ENCODE measurements at places on chromosomes 13 and 19. TPM values are rescaled to one million over a fixed set of nuclear protein-coding genes. Genes with fewer than 3 reads are reported as not detected.

DNA sequence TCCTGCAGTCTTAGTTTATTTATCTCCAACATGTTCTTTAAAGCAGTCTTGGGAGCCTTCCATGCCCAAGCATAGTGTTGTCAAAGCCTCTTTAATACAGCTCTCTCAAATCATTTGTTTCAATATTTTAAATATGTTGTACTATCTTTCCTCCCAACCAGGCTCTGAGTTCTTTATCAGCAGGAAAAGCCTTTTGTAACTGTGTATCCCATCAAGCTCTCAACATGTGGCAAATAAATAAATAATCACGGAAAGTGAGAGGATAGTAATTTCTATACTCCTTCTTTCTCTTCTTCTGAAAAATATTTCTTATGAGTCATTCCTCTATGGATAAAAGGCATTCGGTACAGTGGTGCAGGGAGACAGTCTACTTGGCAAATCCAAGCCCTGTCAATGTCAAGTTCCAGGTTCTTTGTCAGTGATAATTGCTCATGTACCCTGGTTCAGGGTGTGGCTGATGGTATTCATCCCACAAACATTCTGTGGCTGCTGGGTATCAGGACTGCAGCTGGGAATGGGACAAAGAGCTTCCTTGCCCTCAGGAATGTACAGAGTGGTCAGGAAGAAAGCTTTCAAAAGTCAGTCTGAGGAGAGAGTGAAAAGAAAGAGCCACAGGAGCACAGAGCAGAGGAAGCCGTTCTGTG, 384.3 kb downstream of the EFNB2 start:
- no peak for DNase-seq

- DNase-seq, result no peak
These were observed 42.4 kb downstream of the ADGRE3 start for GRCh38 chr19:14632286-14632685.

DNA sequence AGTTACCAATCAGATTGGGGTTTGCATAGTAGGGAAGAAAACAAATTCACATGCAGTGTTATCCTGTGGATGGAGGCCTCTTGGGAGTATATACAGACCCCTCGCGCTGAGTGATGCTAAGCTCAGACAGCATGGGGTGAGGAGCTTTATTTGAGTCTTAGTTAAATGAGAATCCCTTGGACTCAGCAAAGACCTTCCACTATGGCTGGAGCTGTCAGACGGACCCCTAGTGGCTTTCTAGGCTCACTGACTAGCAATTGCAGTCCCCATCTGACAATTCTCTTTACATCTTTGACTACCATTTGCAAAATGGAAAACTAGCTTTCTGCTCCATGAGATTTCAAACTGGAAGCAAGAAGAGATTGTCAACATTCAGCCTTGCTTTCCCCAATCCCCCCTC, 90.4 kb downstream of the STOML3 start:
- no peak for DNase-seq

DNA sequence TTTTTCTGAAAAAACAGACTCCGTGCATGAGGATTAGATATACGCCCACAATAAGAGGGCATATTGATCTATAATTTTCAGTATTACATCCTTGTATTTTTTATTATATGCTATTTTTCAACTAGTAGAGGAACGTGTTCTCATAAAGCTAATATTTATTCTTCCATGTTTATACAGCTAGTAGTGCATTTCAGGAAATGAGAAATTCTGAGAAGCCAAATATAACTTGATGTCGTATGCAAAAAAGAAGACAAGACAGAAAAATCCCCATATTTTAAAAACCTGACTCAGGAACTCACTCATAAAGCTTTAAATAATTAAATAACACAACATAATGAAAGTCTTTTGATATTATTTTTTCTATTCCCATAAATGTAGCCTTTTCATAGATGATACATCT, 308.6 kb downstream of the ENOX1 start:
- DNase-seq, result no peak

- DNase-seq, result peak; percentile 84
These were observed 2.6 kb downstream of the P2RY11 start for GRCh38 chr19:10113964-10114650.

DNA sequence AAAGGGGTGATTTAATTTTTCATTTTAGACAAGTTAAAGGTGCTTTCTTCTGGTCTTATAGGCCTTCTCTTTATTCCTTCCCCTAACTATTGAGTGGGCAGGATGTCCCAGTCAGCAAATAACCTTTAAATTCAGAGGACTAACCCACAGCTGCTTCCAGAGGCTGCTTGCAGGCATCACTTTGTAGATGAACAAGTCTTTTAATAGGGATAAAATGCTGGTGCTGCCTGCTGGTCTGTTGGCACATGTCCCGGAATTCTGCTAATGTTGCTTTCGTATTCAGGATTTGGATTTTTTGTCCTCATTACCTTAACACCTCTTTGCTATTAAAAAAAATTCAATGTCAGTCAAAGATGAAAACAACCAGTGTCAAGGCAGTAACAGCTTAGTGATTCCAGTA, 132.7 kb upstream of the KL start:
- no peak for DNase-seq

DNA sequence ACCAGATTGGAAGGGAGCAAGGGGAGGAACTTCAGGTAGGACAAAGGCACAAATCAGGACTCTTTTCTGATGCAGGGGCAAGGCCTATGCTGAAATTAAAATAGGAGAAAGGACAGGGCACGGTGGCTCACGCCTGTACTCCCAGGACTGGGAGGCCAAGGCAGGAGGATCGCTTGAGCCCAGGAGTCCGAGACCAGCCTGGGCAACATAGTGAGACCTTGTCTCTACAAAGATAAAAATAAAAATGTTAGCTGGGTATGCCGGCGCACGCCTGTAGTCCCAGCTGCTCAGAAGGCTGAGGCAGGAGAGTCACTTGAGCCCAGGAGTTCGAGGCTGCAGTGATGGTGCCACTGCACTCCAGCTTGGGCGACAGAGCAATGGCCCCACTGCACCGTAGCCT, 5.7 kb downstream of the SLC17A7 start:
- no peak for DNase-seq

- no peak for DNase-seq
These were observed 132.8 kb upstream of the MYO16 start for GRCh38 chr13:108496362-108497210.

DNA sequence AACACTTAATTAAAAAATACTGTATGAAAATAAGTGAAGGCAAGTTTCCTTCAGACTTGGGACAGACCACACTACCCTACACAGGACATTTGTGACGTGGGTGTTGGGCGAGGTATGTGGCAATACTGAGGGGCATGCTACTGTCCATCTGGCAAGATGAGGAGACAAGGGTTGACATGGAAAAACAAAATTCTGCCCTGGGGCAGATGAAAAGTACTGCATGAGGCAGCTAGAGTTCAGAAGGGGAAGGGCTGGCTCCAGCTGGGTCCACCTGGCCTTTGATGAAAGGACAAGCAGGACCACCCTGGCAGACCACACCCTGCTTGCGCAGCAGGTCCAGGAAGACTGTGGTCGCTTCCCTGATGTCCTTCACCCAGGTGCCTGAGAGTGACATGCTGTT, 43.2 kb downstream of the LATS2 start:
- DNase-seq, result no peak

DNA sequence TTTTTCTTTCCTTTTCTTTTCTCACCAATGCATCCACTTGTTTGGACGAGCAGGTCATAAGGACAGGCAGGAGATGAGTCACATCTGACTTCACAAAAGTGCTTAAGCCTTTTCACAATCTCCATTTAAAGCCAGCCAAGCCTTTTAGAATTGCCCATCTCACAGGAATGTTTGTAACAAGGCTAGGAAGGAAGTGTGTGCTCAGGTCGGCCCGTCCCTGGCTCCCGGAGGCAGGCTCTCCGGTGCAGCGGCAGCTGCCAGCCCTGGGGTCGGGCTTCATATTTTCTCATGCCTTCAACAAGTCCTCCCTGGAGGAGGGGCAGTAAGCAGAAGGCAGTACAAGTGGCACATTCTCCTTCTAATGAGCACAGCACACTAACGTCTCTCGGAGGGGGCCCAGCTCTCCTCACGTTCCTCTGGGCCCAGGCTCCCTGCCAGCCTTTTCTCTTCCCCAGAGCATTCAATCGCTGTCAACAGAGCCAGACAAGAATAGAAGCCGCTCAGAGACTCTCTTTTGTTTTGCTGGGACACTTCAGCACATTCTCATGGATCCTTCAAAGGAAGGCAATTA, 180.5 kb downstream of the COL4A1 start:
- peak; percentile 89 for DNase-seq

DNA sequence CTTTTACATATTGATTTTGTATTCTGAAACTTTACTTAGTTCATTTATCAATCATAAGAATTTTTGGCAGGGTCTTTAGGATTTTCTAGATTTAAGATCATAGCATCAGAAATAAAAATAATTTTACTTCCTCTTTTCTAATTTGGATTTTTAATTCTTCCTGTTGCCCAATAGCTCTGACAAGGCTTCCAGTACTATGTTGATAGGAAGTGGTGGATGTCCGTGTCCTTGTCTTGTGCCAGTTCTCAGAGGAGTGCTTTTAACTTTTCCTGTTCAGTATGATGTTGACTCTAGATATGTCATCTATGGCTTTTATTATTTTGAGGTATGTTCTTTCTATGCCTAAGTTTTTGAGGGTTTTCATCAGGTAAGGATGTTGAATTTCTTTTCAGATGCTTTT, 7.7 kb upstream of the KIR2DL4 start:
- no peak for DNase-seq

GRCh38 chr13:73321043-73321442, 262.2 kb downstream of the KLF5 start:
- no peak for DNase-seq

GRCh38 chr13:114285166-114285808, 3.9 kb downstream of the UPF3A start:
- DNase-seq, result no peak

DNA sequence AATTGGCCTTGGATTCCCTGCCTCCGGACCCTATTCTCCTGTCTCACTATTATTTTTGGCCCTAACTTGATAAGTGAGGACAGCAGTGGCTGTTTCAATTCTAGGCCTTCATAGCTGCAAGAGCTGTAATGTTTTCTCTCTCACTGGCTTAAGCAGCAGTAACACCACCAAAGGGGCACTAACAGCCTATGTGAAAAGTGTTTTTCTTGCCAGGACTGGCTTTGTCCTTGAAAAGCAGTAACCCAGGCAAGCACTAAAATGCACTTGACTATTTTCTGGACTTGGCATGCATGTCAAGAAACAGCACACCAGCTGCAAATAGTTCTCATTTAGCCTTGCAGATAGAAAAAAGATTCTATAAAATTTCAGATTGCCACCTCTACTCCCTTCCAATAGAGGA, 9.3 kb upstream of the FBXL3 start:
- no peak for DNase-seq

DNA sequence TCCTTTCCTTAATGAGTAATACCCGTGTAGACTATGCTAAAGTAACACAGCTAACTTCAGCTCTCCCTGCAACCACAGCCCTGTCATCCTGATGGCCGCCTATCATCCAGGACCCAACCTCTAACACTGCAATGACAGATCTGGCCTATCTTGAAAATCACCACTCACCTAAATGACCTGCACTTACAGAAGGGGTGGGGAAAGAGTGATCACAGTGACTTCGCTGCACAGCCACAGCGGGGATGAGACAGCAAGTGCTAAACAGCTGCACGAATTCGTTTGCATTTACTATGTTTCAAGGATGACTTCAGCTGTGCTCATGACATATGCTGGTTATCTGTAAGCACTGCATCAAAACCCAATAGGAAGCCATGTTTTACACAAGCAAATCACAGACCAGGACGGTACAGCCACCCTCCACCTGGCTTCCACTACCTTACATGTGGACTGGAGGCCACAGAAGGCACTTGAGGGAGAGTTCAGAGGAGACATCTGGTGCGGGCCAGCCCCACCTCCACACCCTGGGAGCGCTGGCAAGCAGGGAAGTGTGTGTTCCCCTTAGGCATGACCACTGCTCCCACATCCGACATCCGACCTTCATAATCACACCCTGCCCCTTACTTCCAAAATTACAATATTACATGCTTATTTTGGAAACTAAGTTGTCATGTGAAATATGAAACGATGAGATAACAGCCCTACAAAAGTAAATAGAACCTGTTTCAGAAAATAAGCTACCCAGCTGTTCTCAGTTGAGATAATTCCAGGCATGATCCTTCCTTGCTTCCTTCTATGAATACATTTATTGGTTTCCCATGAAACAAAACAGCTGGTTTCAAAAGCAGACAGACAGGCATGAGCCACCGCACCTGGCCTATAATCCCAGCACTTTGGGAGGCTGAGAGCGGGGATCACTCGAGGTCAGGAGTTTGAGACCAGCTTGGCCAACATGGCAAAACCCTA, 95.7 kb downstream of the STK24 start:
- no peak for DNase-seq

DNA sequence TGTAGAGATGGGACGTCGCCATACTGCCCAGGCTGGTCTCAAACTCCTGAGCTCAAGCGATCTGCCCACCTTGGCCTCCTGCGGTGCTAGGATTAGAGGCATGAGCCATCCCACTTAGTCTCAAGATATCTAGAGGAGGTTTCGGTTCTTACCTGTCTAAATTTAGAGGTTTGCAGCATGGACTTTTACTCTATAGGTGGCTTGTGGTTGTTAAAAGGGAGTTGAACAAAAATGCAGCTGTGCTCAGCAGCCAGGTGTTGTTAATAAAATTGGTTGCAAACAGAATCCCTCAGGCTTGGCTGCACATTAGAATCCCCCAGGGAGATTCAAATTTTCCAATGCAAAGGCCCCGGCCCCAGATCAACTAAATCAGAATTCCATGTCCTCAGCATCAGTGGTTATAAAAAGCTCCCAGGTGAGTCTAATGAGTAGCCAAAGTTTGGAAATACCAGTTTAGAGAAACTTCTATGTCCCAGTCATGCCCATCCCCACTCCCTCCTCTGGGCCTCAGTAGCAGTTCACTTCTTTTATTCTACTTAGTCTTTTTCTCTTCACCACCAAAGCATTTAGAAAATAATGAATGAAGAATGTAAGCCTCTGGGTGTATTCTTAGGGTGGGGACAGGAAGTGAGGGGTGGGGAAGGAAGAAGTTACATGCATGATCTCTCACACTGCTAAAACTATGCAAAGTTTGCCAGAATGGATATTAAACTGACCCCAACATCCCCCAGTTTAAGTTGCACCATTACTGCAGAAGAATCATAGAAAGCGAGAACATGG, 471.0 kb downstream of the COG6 start:
- DNase-seq, result no peak

The NBEA gene
- total RNA-seq, result 10.5 TPM

The ZNF799 gene
- total RNA-seq, result 4.1 TPM

The CYP4F12 gene
- total RNA-seq, result 7.6 TPM

The FCAR gene
- 2.0 TPM for total RNA-seq

The ZNF441 gene
- total RNA-seq, result 16.1 TPM

The NFIX gene
- total RNA-seq, result 242 TPM

The IGFL2 gene
- total RNA-seq, result not detected

The FGF21 gene
- total RNA-seq, result not detected

The WDR87 gene
- total RNA-seq, result not detected

The TEX101 gene
- total RNA-seq, result not detected

Measured in posterior vena cava (tissue), 2 donors.